ENCODE measurements at places on chromosomes 11 and 22.

DNA sequence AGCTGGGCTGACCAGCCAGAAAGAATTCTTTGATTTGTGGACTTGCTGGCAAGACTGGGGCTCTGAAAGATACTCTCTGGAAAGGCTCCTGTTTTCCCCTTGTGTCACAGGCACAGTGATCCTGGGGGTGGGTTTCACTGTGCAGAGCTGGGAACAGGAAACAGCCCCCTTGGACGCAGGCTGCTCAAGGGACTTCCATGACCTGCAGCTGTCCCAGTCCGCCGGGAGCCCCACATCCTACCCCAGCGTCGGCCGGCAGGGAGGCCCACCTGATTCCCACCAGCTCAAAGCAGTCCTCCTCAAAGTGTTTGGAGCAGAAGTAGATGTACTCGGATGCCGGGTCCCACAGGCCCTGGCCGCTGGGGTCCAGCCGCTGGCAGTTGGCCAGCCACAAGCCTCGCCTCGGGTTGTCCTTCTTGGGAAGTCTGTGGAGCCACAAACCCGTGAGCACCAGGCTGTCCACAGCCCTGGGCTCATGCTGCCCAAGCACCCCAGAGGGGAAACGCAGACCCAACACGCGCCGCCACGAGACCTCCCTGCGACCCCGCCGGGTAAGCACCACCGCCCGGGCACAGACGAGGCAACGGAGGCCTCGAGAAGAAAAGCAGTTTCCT, 824 bp downstream of the THAP7 start:
- DNase-seq = no peak

- DNase-seq = no peak
These were observed 52.2 kb downstream of the IRAG1 start for GRCh38 chr11:10641177-10641911.

GRCh38 chr11:11895672-11896071, 53.9 kb downstream of the USP47 start:
- DNase-seq = no peak

DNA sequence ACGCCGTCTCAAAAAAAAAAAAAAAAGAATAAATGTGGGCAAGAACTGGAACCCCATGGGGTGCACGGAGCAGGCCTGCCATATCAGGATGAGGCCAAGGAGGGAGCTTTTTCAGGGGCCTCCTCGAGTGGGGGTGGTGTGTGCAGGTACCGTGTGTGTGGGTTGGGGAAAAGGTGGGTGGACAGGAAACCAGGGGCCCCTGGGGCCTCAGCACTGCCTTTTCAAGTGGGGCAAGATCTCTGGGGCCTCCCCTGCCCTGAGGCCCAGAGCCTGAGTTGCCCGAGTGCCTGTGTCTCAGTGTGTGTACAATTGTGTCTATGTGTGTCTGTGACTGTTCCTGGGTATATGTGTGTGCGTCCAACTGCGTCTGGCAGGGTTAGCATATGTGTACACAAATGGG, 23.8 kb downstream of the TEF start:
- no peak for DNase-seq

GRCh38 chr22:49966774-49967705, 6.5 kb downstream of the PIM3 start:
- DNase-seq = no peak

DNA sequence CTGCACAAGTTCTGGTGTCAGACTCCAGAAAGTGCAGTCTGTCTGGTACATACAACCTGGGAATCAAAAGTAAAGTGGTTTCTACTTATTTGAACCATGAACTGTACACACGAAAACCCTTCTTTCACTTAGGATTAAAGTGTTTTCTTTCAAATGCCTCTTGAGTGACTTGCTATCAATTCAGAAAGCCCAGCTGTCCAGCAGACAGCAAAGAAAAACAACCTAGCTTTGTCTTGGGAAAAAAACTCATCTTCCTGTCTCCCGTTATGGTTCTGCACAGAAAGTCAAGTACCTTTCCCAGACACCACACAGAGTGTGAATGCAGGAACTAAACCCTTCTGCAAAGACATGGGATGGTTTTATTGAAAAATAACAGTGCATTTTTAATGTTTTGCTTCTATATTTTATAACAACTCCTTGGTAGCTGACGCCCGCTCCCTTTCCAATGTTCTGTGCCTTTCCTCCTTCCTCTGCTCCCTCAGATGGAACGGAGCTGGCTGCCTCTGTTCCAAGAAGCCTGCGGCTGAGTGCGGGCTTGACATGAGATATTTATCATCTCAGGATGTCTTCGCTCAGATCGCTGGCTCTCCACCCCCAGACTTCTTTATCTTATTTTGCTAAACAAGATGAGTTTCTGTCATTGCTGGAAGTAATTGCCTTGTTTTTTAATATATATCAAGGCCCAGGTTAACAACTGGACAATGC, 322.3 kb upstream of the B3GAT1 start:
- no peak for DNase-seq

DNA sequence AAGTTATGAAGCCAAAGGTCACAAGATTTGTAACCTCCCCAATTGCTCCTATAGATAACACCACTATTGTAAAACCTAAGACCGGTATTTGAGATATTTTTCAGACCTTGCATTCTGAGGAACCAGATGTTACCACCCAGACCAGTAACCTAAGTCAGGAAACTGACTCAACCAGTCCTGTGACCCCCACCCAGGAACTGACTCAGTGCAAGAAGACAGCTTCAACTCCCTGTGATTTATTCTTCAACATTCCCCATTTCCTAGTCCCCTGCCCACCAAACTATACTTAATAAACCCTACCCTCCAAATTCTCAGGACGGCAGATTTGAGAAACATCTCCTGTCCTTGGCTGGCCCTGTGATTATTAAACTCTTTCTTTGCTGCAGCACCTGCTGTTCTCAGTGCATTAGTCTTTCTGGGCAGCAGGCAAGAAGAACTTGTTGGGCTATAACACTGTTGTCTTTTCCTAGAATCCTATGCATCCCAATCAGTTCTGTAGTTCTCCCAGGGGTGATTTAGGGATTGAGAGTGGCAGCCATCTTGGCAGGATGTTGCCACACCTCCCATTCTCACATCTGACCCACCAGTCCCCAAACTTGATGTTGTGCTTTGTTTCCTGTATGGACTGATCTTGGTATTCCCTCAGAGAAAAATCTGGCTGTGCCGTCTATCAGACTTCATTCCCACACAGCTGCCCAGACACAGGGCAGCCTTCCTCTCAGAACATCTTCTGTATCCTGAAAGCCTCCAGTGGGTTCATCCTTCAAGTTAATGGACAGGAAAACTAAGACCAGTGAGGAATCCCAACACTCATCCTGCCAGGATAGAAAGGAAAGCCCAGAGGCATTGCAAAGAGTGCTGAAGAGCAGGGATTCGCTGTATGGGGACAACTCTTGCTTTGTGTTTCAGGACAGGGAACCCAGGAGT, 104.0 kb downstream of the PDE2A start:
- DNase-seq = no peak

- no peak for DNase-seq
These were observed 33.5 kb downstream of the POU2F3 start for GRCh38 chr11:120273432-120273831.

DNA sequence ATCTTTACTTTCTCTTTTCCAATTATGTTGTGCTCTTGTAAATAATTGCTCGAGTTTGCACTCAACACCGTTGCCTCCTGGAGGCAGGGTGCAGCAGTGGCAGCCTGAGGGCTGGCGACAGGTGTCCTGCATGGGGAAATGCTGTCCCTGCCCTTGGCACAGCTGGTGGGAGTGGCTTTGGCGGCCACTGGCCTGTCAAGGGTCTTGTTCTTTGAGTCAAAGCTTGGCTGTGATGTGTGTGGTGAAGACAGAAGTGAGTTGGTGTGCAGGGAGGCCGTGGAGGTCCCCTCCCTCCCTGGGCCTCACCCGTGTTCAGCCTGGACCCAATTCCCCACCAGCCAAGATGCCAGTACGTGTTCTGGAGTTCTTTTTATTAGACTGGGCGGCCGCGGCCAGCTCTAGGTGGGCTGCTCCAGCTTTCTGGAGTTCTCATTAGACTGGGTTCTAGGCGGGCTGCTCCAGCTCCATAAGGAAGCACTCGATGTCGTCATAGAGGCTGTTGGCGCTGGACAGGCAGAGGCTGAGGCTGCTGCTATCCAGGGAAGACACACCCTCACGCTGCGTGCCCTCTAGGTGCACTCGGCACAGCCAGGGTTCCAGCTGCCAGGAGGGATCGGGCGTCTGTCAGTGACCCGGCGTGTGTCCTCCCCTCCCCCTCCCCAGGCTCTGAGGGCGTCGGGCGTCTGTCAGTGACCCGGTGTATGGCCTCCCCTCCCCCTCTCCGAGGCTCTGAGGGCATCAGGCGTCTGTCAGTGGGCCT, 3.4 kb downstream of the IRF7 start:
- DNase-seq = no peak

GRCh38 chr22:20218987-20219386, 49.1 kb downstream of the RTN4R start:
- no peak for DNase-seq

- no peak for DNase-seq
These were observed 17.3 kb upstream of the FGF19 start for GRCh38 chr11:69721106-69721505.

- DNase-seq = no peak
These were observed 30.7 kb downstream of the SHISAL1 start for GRCh38 chr22:44281768-44282637.

- DNase-seq = no peak
These were observed 136.3 kb downstream of the SHANK2 start for GRCh38 chr11:71115770-71116692.

DNA sequence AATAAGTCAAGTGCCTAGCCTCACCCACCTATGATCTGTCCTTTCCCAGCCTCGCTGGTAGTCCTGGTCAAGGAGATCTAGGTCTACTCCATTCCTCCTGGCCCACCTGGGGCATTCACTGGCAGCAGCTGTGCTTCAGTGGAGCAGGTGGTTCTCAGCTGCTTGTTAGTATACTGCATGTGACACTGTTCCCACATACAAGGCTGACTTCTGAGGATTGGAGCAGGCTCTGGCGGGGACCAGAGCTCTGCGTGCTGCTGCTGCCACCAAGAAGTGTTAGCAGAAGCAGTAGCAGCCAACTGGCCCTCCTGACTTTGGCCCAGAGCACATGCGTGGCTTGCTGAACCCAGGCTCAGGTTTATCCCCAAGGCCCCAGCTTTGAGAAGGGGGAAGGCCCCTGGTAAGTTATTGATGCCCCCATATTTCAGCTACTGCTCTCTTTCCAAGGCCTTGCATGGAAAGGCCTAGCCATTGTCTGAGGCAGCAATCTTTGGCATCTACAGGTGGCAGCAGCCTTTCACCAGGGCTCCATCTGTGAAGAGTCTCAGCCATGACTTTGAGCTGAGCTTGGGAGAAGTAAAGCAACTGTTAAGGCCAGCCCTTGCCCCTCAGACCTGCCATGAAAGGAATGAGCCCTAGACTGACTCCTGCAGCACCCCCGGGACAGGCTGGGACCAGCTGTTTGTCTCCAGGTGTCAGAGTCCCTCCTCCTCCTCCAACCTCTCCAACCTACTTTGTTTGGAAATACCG, 26.5 kb downstream of the ARHGAP1 start:
- no peak for DNase-seq

GRCh38 chr22:39634530-39635405, 64.2 kb downstream of the CACNA1I start:
- no peak for DNase-seq

GRCh38 chr22:28983788-28984441, 77.7 kb downstream of the C22orf31 start:
- no peak for DNase-seq

DNA sequence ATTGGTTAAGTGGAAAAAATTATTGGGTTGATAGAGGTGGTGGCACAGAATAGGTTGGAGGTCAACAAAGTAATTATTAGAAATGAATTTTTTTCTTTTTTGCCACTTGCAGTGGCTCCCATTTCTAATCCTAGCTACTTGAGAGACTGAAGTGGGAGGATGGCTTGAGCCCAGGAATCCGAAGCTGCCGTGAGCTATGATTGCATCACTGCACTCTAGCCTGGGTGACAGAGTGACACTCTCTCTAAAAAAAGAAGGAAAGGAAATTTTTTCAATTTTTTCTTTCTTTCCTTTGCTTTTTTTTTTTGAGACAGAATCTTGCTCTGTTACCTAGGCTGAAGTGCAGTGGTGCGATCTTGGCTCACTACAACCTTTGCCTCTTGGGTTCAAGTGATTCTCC, 2.2 kb upstream of the BCO2 start:
- no peak for DNase-seq

DNA sequence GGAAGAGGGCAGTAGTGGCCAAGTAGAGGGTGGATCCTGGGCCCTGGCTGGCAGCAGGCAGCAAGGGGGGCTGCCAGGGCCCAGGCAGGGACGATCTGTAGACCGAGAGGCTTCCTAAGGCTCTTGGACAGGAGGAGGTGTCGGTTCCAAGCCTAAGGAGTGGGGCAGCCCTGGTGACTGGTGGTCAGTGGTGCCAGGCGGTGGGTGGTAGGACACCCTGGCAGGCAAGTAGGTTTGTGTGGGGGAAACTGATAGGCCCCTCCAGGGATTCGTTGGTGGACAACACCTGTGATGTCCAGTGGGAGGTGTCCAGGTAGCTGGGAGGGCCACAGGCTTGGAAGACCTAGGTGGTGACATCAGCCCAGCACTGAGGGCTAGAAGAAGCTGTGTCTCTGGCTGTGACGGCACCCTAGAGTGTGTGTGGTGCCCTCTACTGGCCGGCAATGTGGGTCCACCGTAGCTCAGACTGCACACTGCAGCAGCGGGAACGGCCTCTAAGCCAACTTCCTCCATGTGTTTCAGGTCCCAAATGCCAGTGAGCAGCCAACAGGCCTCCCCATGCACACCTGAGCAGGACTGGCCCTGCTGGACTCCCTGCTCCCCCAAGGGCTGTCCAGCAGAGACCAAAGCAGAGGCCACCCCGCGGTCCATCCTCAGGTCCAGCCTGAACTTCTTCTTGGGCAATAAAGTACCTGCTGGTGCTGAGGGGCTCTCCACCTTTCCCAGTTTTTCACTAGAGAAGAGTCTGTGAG, 9.4 kb upstream of the SAMM50 start:
- DNase-seq = no peak

- DNase-seq = no peak
These were observed 1932.2 kb upstream of the RAG2 start for GRCh38 chr11:38530226-38530625.

DNA sequence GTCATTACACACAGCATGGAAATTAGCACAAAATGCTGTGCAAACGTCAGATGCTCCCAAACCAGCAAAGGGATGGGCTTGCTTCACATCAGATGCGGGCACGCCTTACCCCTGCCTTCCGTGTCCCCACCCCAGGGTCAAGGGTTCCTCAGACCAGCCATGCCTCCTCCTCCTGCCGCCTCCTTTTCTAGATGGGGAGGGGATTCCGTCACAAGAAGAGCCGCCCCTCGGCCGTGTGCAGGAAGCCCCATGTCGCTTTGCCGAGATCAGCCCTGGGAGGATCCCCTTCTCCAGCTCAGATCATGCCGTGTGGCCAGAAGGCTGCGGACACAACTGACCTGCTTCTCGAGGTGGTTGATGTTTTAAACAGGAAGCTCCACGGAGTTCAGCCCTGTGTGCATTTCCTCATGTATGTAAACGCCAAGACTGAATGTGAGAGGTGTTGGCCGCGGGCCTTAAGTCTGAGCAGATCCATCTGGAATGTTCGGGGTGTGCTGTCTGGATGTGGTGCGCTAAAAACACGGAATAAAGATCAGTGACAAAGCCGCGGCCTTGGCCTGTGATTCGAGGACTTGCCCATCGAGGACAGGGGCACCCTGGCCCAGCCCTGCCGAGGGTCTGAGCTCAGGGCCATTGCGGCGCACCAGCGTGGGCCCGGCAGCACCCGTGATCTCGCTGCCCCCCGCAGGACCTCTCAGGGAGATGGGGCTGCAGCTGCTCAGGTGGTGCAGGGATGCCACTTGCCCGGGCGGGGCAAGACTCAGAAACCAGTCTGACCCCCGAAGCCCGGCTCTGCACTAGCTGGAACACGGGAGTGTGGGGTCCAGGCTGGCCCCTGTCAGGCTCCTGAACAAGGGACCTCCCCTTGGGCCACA, 412.9 kb downstream of the TBC1D22A start:
- no peak for DNase-seq

GRCh38 chr22:41915035-41915785, at the start of gene SHISA8:
Gene SHISA8 (minus strand): TSS chr22:41915074. CDS start chr22:41914667, 407 bp downstream.
- DNase-seq = no peak
